ENCODE measurements at places on chromosomes 5 and 9.

DNA sequence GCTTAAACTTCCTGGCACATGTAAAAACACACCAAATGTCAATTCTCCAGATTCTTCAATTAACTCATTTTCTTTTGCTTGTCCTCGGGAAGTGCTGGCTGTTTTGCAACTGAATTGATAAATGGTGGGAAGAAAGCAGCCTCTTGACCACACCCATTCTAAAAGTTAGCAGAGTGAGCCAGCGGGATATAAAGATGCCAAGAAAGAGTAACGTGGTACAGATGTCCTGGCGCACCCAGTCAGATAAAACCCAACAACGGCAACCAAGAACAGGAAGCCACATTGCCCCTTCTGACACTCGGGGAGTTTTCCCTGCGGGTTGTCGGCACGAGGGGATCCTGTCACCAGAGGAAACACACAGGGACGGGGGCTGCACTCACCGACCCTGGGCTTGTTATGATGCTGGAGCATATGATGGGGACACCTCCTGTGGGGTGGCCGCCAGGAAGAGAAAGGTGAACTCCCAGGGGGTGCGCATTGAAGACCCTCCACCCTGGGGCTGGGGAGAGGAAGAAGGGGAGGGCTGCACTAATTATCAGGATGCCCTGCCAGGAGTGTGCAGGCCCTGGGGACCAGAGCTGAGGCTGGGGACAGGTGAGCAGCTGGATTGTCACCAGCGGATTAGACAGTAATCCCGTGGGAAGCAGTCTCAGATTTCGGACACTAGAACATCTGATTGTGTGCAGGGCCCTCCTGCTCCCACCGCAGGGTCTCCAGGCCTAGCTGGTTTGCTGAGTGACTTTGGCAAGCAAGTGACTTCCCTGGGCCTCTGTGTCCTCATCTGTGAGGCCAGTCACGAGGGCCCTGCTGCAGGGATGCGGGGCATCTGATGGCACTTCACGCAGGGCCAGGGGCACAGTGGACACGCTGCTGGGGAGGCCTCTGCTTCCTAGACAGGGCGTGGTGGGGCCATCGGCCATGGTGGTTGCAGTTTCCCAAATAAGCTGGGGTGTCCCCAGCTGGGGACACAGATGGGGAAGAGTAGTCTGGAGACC is 59.2 kb downstream of the CRB2 start:
- DNase-seq: no peak

DNA sequence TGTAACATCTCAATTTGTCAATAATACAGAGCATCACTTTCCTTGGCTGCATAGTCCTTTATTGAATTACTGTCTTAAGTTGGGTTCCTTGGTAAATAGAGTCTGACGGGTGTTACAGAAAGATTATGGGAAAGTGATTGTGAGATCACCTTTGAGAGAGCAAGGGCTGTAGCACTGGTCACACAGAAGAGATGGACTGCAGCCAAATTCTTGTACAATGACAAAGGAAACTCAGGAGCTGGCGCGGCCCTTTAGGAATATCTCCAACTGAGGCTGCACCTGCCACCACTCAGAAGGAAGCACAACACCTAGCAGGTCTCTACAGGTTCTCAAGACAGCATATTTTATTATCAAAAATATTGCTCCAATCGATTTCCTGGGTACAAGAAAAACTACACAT is 350.0 kb upstream of the ISL1 start:
- no peak for DNase-seq

GRCh38 chr5:54908774-54909525 is 76.4 kb downstream of the ESM1 start:
- no peak for DNase-seq

DNA sequence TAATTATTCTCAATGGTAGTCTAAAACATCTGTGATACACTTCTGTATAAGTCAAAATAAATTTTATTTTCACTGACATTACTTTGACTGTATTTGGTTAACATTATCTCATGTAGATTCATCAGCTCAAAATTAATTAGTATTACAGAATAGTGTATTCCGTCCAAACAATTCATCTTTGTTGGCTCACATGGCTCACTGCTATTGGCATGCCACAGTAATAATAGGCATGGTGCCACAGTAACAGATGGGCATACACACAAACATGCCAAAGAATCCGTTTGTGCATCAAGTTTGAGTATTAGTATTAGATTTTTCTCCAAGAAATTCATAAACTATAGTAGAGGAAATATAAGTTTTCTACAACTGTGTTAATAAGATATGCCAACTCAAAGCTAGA is 14.2 kb downstream of the AP3B1 start:
- no peak for DNase-seq

GRCh38 chr5:38666668-38667498 is 110.4 kb upstream of the LIFR start:
- DNase-seq: no peak

GRCh38 chr5:138875946-138876345 is 811 bp upstream of the LRRTM2 start:
- no peak for DNase-seq

GRCh38 chr5:160434022-160434531 is 12.4 kb downstream of the PTTG1 start:
- no peak for DNase-seq

DNA sequence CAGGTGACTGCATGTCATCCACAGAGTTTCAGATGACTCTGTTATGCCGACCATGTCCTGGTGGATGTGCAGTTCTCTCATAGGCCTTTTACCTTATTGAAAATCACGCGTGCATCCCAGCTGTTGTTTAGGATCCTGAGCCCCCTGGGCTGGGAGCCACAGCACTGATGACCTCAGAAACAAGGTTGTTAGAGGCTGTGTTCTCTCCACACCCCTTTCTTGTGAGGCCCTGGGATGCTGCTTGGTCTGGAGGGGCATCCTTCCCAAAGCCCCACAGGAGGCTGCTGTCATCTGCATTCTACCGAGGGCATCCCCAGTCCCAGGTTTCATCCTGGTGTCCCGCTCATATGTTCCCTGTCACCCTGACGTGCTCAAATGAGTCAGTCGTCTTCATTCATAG is 76.5 kb upstream of the IRX4 start:
- DNase-seq: no peak

GRCh38 chr9:134396825-134397224 is 70.6 kb downstream of the RXRA start:
- no peak for DNase-seq

- no peak for DNase-seq
Observed at GRCh38 chr5:72314571-72315172, 5.4 kb downstream of the MRPS27 start.

GRCh38 chr5:1351156-1351555 is 6.3 kb upstream of the CLPTM1L start:
- no peak for DNase-seq

GRCh38 chr5:66223637-66224036 is 79.5 kb downstream of the SREK1 start:
- DNase-seq: no peak

GRCh38 chr9:137676998-137677397 is 58.2 kb downstream of the EHMT1 start:
- DNase-seq: no peak

DNA sequence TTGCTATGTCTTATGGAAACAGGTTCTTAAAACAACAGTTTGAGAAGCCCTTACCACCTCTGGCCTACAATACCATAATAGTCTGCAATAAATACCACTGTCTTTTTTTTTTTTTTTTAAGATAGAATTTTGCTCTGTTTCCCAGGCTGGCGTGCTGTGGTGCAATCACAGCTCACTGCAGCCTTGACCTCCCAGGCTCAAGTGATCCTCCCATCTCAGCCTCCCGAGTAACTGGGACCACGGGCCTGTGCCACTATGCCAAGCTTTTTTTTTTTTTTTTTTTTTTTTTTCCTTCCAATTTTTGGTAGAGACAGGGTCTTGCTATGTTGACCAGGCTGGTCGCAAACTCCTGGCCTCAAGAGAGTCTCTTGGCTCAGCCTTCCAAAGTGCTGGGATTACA is 37.0 kb downstream of the AFF4 start:
- DNase-seq: no peak

- DNase-seq: no peak
Observed at GRCh38 chr5:142837081-142837725, 67.0 kb downstream of the ARHGAP26 start.

DNA sequence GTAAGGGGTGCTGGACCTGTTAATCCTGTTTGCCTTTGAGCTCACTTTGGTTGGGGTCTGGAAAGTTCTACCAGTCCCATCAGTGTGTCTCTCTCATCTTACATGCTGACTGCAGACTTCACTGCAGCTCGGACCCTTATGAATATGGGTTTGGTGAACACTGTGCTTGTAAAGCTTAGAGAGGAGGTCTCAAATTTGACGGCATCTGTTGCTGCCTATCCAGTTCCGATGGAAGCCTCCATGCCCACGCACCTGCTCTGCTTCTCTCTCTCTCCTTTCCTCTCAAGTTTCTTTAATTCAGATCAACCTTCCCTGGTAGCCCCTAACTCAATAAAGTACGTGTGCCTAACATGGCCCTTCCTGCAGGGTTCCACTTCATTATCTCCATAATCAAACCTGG is 217.9 kb downstream of the HSPA4 start:
- no peak for DNase-seq

DNA sequence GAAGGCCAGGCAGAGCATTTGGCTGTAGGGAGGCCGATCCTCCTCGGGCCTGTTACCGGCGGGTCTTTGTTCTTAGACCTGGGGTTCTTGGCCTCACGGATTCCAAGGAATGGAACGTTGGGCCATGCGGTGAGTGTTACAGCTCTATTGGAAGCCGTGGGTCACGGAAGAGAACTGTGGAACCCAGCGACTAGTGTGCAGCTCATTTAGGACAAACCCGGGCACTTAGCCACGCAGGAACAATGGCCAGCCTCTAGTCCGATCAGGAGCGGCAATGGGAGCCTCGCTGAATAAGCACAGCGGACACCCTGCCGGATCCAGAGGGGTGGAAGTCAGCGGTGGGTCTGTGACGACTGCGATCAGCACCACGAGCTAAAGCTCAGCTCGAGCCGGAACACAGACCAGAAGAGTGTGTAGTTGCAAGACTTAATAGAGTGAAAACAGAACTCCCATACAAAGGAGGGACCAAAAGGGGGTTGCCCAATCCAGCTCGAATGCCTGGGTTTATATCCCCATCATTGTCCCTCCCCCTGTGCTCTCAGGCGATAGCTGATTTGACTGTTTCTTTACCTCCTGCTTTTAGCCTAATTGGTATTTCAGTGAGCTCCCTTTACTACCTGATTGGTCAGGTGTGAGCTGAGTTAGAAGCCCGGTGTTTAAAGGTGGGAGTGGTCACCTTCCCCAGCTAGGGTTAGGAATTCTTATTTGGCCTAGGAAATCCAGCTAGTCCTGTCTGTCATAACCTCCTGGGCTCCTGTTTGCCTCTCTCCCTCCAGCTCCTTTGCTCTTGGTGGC is 53.7 kb upstream of the RPL26L1 start:
- DNase-seq: no peak

GRCh38 chr5:66891184-66891925 is 295.2 kb downstream of the MAST4 start:
- DNase-seq: no peak

GRCh38 chr9:72313507-72313906 is 51.5 kb downstream of the ZFAND5 start:
- no peak for DNase-seq

GRCh38 chr5:169905017-169905416 is 75.3 kb downstream of the INSYN2B start:
- no peak for DNase-seq

DNA sequence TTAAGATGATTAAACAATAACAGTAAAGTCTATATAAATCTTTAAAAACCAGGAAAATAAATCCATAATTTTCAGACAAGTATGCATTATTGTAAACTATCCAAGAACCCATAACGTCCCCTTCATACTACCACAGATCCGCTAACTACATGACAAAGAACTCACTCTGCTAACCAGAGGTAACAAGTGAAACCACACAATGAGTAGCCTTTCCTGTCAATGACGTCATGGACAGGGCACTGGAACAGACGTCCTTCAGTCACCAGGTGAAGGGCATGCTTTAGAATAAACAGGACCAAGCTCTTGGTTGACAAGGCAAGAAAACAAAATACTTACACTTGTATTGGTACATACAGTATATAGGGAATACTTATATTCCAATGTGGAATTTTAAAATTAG is 45.2 kb downstream of the RNF130 start:
- peak; percentile 39 for DNase-seq

- DNase-seq: no peak
Observed at GRCh38 chr5:74762599-74762998, 4.3 kb downstream of the GFM2 start.

- no peak for DNase-seq
Observed at GRCh38 chr5:172144291-172144815, 43.7 kb downstream of the STK10 start.

DNA sequence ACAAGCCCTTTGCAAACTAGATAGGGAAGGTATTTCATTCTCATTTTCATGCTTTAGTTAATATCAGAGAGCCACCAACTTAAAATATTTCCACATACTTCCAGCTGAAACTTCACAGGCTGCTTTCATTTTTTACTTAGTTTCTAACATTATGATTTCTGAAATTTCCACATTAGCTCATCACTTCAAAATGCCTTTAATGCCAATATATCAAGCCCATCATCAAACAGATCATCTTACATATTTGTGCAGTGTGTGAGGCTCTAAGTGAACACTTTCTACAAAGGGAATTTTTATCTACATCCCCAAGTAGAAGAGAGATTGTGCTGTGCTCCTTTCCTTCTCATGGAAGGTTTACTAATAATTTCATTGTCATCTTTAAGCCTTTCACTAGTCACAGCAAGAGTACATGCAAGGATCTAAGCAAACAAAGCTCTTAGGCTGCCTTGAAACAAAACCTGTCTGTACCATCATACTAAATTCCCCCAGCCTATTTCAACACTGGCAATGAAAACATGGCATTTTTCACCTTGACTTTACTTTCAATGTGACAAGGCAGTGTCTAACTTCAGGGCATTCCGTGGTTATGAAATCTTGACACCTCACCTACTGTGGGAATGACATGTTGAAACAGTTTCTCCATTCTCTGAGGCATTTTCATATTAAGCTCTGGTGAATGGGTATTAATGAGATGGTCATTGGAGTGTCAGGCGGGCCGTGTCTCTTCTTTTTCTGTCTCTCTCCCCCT is 45.4 kb downstream of the PPP2R2B start:
- no peak for DNase-seq

GRCh38 chr9:93713716-93714115 is 137.3 kb downstream of the PHF2 start:
- no peak for DNase-seq

- DNase-seq: no peak
Observed at GRCh38 chr5:60823574-60823973, 20.5 kb downstream of the ELOVL7 start.

DNA sequence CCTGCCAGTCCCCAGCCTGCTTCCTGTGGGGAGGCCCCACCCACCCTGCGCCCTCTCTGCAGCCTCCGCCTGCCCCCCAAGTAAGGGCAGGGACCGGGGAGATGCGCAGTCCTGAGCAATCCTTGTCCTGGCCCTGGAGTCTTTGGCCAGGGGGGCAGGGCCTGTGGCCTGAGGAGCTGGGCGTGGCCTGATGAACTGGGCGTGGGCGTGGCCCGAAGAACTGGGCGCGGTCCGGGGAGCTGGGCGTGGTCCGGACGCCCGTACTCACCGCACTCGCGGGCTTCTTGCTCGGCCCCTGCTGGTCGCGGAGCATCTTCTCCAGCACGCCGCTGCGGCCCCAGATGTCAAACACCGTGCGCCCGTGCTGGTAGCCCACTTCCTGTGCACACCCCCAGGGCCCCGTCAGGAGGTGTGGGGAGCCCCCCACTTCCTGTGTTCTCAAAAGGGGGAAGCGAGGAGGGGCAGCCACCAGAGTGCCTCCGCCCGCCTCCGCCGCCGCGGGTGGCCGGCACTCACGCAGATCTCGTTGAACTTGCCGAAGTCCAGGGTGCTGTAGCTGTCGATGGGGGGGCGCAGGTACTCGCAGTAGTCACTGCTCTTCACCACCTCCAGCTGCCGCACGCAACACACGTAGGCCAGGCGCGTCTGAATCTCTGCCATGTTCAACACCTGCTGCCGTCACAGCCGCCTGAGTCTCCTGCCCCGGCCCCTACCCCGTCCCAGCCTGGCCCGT is 2.7 kb upstream of the NSMF start:
- no peak for DNase-seq
